ENCODE measurements at places on chromosomes 6 and 20. TPM values are rescaled to one million over a fixed set of nuclear protein-coding genes. Genes with fewer than 3 reads are reported as not detected.

DCBLD1 gene
- 7.6 TPM for total RNA-seq

HIVEP1 gene
- total RNA-seq: 23.3 TPM

DNAH8 gene
- not detected for total RNA-seq

DNA sequence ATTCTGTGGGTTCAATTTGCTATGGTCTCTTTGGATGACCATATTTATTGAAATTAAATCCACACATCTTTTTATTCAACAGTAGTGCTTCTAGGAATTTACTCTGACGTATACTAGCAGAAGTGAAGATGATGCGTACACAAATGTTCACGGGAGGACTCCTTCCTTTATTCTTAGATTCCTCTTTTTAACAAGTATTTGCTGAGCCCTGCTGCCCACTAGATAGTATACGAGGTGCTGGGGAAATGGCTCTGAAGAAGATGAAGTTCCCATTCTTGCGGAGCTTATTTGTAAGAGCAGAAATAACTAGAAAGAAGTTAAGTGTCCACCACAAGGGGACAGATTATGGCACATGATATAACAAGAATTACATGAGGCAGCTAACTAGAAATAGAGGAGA lies 145.2 kb downstream of the DOK5 start:
- no peak for DNase-seq

ME1 gene
- 10.9 TPM for total RNA-seq

- no peak for DNase-seq
Measured at GRCh38 chr20:61535536-61535935, 283.5 kb downstream of the CDH4 start.

DNA sequence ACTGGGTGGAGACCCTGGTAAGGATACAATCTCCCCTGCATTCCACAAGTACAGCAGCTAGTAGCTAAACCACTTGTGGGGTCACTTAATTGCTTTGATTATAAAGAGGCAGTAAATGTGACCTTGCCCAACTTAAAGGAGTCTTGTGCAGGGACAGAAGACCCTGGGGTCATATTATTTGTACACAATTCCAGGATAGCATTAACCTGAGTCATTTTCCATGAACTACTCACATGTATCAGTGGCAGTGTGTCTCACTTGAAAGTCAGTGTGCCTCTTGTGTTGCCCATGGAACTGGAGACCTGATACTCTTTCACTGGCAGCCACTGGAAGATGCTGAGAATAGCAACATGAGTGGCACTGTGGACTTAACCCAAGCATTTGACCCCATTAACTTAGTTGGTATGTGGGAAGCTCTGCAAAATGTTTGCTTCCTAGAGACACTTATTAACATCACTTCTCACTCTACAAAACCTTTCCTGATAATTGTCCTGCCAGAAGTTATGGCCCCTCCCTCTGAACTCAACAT lies 28.9 kb downstream of the CLIC5 start:
- no peak for DNase-seq

DNA sequence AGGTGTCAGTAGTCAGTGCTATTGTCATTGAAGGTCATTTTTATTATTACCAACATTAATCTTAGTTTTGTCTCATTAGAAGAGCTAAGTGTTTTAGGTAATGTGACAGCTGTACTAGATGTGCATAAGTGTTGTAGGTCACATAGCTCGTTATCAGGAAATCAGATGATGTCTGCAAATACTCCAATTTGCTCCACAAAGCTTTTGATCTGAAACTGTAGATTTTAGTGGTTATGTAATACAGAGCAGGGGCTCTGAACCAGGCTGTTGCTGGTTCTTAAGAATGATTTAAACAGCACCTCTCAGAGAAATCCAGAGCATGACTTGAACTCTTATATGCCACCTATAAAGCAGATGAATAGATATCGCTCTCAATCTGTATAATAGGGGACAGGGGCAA lies 2.5 kb downstream of the IL17F start:
- no peak for DNase-seq

PIGU gene
- 4.0 TPM for total RNA-seq

SLC35D3 gene
- total RNA-seq: not detected

DNA sequence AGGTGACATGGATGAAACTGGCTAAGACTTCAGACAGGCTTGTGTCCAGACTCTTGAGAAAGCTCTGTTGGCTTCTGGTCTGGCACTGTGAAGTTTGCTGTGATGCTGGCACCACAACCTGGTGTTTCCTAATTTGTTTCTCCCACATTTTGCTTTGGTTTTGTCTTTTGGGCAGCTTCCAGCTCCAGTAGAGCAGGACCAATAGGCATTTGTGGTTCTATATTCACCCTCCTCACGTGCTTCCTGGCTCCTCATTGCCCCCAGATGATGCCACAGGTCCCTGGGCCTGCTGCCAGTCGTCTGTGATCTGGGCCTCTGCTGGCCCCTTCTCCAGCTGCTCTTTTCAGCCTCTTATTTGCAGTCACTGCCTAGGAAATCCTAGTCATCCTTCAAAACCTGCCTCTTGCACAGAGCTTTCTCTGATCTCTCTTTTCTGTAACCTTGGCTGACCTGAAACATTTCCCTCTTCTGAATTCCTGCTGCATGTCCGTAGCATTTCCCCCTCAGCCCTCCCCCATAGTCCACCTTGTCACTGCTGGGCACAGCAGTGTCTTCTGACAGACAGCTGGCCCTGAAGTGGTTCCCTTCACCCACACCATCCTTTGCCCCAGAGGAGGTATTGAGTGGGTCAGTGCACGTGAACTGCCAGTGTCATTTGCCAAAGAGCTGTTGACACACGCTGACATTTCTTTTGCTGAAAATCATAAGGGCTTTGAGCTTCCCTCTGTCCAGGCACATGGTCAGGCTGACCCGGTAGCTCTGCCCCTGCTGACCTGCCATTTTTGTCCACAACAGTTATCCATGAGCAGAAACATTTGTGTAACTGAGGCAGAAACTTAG lies 63.0 kb downstream of the PTPN1 start:
- peak; percentile 86 for DNase-seq

GRCh38 chr20:823574-823902 lies 10.0 kb upstream of the FAM110A start:
- no peak for DNase-seq

C6orf52 gene
- 0.75 TPM for total RNA-seq

DNA sequence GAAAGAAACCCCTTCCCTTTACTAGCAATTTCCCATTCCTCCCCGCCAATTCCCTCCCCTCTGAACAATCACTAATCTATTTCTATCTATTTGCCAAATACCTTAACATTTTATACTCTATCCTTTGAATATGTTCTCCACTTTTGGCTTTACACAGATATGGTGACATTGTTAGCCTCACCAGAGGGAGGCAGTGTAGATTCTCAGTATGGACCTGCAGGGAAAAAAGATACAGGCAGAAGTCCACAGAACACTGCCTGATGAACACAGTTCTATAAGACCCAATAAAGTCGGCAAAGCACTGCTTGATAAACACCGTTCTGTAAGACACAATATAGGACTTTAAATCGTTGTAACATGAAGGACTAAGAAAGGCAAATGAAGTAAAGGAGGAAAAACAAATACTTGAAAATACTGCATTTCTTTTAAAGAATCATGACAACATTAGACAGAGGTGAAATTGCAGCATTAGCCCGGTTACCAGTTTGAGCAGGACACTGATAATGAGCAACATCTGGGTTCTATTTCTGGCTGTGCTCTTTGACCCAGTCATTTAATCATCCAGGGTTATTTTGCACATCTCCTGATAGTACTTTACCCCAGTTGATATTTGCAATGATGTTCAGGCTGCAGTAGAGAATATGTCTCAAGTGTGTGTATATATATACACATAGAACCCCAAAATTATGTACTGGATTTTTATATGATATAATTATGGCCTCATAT lies 296.8 kb downstream of the UTRN start:
- DNase-seq: no peak

ID1 gene
- total RNA-seq: 12.9 TPM

BNIP5 gene
- total RNA-seq: not detected

DNA sequence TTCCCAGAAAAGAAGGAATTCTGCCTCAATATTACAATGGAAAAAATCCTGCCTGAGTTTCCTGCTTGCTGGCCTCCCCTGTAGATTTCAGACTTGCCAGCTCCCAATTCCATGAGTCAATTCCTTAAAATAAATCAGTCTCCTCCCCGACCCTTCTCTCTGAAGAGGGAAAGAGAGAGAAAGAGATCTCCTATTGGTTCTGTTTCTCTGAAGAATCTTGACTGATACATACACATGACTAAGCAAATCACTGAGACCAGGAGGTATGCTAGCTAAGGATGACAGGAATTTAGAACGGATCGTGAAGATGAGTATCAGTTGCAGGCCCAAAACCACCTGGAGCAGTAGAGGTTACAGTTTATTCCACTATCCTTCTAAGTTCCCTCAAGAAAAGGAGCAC lies 11.3 kb upstream of the RBM24 start:
- no peak for DNase-seq

DYNLT2 gene
- total RNA-seq: 0.58 TPM

DNA sequence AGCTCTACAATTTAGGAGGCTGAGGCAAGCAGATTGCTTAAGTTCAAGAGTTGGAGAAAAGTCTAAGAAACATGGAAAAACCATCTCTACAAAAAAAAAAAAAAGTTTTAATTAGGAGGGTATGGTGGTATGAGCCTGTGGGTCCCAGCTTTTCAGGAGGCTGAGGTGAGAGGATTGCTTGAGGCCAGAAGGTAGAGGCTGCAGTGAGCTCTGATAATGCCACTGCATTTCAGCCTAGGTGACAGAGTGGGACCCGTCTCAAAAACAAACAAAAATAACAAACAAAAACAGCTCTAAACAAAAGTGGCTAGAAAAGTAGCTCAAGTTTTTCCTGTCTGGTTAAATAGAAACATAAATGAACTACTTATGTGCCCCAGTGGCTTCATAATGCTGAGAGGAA lies 2133.6 kb upstream of the DEFB115 start:
- DNase-seq: no peak

DNA sequence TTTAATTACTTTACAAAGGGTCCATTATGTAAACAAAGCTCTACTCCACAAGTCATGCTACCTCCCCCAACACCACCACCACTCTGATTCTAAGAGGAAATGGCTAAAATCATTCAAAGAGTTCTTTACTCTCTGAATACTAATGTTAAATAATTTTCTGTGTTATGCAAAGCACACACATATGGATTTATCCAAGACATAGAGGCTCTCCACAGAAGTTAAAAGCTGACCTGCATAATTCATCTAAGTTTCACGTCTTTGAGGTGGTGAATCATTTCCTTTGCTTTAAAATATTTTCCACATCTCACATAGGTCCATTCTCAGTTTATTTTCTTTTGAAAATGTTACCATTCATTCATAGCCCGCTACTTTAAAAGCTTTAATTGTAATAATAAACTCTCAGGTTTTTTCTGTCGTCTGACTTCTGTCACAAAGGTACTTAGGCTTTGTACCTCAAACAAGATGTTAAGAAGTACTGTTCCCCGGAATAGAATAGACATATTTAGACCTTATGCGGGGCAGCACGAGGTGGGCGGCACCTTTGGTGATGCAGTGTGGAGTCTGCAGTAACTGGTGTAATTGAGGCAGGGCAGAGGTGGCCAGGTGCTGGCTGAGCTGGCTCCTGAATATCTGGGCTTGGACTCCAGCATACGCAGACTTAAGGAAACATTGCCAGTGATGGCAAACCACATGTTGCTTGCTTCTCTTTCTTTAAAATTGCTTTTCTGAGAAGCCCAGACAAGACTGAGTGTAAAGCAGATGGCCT lies 55.8 kb downstream of the KIF6 start:
- no peak for DNase-seq

HLA-B gene
- total RNA-seq: 1,122 TPM

GRCh38 chr20:46581391-46581790 lies 30.9 kb upstream of the OCSTAMP start:
- DNase-seq: no peak

- no peak for DNase-seq
Measured at GRCh38 chr6:77457720-77458349, 5.5 kb downstream of the HTR1B start.

- DNase-seq: no peak
Measured at GRCh38 chr6:143191361-143191760, 130.7 kb downstream of the AIG1 start.

POU5F1 gene
- 3.8 TPM for total RNA-seq

DNA sequence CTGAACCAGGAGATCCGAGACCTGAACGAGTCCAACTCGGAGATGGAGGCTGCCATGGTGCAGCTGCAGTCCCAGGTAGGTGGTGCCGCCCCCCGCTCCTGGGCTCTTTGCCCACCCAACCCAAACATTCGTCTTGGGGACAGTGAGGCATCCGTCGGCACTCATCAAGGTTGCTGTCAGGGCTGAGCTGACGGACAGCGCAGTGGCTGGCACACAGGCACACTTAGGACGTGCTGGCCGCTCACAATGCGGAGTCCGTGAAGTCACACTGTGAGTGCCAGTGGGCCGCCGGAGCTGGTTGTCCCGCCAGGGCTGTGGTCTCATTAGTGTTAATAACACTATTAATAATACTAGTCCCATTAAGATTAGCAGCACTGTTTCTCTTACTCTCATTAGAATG lies 18.2 kb upstream of the PCMTD2 start:
- no peak for DNase-seq

DNA sequence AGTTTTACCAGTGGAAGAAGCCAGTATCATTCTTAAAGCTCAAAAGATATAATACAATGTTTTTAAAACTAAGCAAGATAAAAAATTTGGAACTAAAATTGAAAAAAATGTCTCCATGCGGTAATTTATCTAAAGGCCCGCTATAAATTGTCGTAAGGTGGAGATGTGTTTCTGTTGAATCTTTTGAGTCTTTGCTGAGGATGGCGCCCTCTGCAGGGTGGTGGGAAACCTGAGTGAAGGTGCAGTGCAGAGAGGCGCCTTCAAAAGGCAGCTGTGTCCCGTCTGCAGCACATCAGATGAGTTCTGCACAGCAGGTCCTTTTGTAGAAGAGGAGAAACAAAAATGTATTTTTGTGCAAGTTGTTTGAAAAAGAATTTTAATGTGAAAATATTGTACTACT lies 29.4 kb upstream of the KIF25 start:
- no peak for DNase-seq

DNA sequence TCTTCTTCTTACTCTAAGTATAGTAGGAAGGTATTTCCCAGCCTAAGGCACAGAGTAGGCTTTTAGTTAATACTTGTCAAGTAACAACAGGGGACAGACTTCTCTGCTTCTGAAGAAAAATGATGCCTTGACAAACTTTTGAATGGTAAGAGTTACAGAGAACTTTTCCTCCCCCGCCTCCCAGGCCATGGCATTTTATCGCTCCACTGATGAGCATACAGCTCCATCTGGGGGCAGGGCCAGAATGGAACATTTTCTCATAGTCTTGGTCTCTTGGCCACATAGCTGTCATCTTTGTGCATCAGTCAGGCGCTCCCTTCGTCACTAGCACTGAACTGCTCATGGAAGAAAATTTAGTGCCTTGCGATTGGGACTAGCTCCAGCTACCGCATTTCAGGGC lies 1066.8 kb upstream of the CITED2 start:
- DNase-seq: peak; percentile 72

SLC35F1 gene
- total RNA-seq: not detected

DNA sequence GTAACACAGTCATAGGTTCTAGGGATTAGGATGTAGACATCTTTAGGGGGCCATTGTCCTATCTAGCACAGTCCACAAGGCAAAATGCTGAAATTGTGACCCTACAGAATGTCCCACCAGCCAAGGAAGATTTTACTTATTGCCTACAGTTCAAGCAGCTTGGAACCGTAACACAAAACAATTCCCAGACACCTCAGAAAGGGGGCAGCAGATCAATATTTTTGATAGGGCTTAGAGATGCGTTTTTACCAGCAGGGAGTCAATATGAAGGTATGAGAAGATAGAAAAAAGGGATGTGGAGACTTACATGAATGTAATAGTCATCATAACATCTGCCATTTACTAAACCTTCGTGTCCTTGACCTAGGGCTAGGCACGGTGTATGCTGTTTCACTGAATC lies 81.0 kb downstream of the TMEM170B start:
- DNase-seq: no peak

Measured in right lobe of liver (tissue), 6 donors.